Renal cortex interstitium (tissue), 15 donors: ENCODE measurements at places on chromosomes 16 and 17.

DNA sequence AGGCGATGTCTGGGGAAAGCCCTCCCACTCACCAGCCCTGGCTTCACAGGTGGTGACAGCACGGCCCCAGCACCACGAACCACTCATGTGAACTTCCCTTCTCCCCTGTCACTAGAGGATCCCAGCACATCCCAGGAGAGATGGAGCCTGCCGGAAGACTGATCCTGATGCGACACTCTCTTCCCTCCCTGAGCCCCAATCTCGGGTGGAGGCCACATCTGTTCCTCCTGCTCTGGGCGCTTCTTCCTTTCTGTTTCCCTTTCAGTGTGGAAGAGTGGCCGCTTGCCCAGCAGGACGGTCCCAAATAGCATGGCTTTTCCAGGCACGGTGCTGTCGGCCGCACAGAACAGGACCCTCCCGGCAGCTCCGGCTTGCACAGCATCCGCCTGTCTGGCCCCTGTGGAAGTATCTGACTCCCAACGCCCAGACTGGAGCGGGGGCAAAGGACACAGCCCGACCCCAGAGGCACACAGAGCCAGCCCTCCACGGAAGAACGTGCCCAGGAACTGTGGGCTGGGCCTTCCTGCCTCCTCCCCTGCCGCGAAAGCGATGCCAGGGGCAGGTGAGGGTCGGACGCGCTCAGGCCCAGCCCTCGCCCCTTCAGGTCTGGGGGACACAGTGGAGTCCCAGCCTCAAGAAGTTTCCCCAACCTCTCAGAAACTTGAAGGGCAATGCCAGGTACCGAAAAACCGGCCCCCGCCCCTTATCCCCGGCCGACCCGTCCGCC lies 37.6 kb downstream of the CBFA2T3 start:
- no peak for DNase-seq

DNA sequence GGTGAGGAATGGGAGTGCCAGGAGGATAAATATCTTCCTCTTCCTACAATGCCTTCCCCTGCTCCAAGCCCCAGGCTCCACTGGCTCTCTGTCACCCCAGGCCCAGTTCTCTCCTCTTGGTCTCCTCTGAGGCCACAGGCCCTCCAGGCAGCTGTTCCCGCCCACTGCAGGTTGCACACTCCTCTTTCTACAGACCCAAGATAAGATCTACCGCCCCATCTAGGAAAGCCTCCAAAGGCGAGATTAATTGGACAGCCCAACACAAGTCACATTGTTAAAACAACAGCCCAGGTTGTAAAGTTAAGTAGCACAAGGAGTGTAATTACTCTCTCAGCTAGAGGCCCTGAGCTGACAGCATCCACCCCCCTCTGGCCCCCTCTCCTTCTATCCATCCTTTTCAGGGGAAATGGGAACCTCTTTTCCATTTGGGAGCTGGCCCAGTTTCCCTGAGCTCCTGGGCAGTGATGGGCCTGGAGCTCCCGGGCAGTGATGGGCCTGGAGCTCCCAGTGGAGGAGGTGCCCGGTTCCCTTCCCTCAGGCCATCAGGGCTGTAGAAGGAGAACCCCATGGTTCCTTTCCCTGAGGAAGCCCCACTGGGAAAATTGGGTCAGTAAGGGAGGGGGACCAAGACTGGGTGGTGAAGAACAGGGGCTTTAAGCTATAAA lies 7.3 kb downstream of the DLX4 start:
- no peak for DNase-seq

GRCh38 chr16:19831678-19832077 lies 53.0 kb downstream of the GPRC5B start:
- DNase-seq: no peak

DNA sequence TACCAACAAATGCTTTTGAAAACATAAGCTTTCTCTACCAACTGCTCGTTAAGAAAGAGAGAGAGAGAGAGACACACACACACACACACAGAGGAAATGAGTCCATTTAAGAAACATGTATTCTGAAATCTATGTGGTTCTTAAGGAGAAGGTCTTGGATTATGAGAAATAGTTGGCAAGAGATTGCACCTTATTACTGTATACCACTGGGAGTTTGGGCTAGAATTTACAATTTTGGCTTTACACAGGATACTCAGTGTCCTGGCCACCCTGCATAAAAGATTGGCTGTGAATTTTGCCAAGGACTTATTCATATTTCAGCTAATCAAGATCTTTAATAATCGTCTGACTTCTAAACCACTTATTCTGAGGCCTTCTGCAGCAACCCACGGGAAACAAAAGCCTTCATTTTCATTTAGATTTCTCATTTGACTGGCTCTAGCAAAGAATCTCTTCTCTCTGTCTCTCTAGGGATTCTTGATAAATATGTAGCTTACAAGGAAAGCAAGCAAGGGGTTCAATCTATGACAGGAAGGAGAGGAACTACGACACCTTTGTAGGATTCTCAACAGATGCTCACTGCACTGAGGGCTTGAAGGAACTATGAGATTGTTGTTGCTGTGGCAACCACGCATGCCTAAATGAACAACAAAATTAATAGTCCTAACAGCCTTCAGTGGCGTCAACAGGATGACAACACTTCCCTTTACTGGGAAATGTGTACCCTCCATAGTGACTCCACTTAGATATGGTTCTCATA lies 75.3 kb upstream of the GNAO1 start:
- DNase-seq: no peak

GRCh38 chr17:58413684-58414083 lies 3.6 kb downstream of the RNF43 start:
- no peak for DNase-seq

- no peak for DNase-seq
Observed at GRCh38 chr16:79835194-79835593, 234.7 kb upstream of the MAF start.

DNA sequence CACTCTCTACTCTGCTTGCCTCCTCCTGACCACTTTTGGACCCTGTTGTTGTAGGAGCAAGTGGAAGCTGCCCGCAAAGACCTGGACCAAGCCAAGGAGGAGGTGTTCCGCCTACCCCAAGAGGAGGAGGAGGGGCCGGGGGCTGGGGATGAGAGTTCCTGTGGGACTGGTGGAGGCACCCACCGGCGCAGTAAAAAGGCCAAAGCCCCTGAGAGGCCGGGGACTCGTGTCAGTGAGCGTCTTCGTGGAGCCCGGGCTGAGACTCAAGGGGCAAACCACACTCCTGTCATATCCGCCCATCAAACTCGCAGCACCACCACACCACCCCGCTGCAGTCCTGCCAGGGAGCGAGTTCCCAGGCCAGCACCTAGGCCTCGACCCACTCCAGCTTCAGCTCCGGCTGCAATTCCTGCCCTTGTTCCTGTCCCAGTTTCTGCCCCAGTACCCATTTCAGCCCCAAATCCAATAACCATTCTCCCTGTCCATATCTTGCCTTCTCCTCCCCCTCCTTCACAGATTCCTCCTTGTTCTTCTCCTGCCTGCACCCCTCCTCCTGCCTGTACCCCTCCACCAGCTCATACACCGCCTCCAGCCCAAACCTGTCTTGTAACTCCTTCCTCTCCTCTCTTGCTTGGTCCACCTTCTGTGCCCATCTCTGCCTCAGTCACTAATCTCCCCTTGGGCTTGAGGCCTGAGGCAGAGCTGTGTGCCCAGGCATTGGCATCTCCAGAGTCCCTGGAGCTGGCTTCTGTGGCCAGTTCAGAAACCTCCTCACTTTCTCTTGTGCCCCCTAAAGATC lies 11.0 kb upstream of the PHKG2 start:
- no peak for DNase-seq

GRCh38 chr16:8251298-8251697 lies 339.0 kb downstream of the TMEM114 start:
- DNase-seq: no peak

GRCh38 chr17:37144075-37144701 lies 195.4 kb downstream of the AATF start:
- DNase-seq: no peak

GRCh38 chr17:39591958-39592954 lies 15.5 kb downstream of the NEUROD2 start:
- DNase-seq: peak; percentile 75

DNA sequence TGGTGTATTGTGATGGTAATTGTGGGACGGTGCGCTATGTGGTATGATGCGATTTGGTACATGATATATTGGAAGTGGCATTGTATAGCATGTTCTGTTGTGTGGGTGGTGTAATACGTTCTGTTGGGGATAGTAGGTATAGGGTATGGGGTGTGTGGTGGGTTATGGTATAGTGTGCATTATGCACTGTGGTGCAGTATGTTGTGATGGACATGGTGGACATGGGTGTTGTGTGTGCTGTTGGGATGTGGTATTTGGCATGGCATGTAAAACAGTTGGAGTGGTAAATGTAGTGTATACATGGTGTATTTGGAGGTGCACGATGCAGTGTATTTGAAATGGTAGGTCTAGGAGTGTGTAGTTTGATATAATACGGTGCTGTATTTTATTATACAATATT lies 170.6 kb upstream of the CNTNAP4 start:
- DNase-seq: no peak

DNA sequence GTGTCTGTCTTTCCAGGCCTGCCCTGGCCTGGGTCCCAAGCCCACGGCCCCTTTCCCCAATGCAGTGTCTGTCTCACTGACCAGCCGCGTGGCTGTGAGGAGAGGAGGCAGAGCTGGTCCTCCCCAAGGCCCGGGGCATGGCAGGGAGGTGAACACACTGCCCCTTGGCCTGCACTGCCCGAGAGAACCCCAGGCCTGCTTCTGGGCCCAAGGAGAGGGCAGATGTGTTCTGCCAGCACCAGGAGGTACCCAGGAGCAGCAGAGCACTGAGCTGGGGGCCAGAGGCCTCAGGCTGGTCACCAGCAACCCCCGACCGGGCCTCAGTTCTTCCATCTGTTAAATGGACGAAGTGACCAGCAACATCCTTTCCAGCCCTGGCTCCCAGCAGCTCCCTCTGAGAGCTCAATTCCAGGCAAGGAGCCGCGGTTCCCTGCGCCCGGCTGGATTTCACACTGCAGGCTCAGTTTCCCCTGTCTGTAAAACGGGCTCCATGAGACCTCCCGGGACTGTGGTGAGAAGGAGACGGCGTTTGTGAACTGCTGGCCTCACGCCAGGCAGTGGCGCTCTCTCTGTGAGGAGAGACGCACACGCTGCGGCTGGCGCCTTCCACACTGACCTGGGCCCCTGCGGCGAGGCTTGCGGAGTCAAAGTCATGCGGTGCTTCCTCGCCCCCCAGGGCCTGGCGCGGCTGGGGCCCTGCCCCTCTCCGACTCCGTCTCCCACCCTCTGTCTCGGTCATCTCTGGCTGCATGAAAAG lies 8.1 kb upstream of the ZFPM1 start:
- no peak for DNase-seq

DNA sequence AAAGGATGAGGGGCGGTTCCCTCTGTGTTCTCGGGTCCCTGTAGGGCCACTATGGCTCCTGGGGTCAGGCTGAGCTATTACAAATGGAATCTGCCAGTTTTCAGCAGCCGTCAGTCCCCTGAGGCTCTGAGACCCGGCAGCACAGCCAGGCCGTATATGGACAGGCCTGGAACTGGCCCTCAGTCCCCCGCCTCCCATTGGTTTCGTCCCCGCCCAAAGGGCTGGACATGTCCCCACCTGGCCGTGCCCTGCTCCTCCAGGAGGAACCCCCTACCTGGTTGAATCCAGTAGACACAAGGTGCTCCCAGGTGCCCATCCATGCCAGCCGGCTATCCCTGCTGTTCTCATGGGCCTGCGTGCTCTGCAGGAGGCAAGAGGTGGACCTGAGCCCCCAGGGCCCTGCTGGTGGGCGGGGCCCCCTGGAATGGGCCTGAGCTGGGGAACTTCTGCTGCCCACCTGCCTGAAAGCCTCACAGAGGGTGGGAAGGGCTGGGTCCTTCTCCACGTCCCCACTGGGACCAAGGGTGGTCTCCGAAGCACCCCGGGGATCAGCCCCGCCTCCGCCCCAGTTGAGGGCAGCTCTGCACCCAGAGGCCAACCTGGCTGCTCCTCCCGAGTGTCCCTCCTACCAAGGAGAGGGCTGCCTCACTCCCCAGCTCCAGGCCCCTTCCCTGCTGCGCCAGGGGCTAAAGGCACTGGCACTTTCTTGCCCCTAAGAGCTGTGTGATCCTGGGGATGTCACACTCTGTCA lies 16.8 kb downstream of the VASN start:
- DNase-seq: no peak

DNA sequence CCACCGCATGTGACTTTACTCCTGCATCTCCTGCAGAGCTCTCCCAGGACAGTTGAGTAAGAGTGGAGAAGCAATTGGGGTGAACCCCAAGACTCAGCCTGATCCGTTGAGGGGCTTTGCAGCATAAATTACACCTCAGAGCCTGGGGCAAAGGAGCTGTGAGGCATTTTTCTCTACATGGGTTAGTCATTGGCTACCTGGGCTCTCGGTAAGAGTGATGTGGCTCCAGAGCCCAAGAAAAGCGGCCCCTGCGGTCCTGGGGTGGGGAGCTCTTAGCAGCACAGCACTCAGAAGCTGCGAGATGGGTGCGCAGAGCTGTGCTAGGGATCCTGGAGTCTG lies 40.4 kb upstream of the C16orf78 start:
- DNase-seq: no peak

DNA sequence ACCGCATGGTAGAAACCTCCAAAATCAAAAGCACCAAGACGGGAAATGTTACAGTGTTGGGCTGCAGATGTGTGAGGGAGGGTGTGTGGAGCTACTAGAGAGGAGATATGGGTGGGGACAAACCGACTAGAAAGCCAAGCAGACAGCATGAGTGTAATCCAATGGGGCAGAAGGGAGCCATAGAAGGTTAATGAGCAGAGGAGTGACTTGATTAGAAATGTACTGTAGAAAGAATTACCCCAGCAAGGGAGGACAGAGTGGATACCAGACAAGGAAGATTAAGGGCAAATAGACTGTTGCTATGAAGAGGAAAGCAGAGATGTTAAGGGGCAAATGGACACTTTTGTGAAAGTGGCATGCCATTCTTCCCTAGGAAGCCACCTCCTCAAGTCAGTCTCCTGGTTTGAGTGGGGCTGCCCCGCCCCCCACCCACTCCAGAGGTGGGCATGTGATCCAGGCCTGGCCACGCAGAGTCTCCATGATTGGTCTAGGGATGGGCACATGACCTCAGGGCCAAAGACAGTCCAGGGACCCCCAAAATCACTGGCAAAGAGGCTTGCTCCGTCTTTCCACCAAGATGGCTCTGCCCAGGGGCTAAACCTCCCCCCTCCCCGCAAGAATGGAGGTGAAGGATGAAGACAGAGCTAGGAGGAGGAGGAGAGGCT lies 4.3 kb downstream of the COTL1 start:
- no peak for DNase-seq

GRCh38 chr16:6249863-6250262 lies 1082.8 kb upstream of the RBFOX1 start:
- DNase-seq: no peak

GRCh38 chr17:55898195-55898594 lies 147.3 kb downstream of the PCTP start:
- no peak for DNase-seq
